Stimulated activated CD8-positive, alpha-beta memory T cell treated with anti-CD3 and anti-CD28 coated beads, Interleukin-15, amount 100 ng/mL, for 24 hours (primary cell): ENCODE measurements at places on chromosomes 13 and 19.

GRCh38 chr19:825897-826644, 1.6 kb upstream of the AZU1 start:
- no peak for DNase-seq

- DNase-seq = no peak
These were observed 1.3 kb upstream of the PCDH9 start for GRCh38 chr13:67231289-67232000.

- no peak for DNase-seq
These were observed 7.2 kb downstream of the MED29 start for GRCh38 chr19:39398297-39398864.

- no peak for DNase-seq
These were observed 1.7 kb downstream of the UBXN6 start for GRCh38 chr19:4455719-4456475.
